ENCODE measurements at places on chromosomes 11 and 22.

DNA sequence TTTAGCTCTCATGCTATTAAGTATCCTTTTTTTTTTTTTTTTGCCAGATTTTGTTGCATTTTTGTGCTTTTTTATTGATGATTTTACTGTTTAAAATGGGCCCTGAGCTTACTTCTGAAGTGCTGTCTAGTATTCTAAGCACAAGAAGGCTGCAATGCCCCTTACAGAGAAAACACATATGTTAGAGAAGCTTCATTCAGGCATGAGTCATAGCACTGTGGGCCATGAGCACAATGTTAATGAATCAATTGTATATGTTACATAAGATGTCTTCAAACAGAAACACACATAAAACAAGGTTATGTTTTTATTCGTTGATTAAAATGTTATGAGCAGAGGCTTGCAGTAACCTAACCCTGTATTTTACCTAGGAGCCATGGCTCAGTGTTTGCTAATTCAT lies 117.8 kb upstream of the C11orf87 start:
- no peak for DNase-seq

- peak; percentile 46 for DNase-seq
Measured at GRCh38 chr11:3341298-3341697, 37.6 kb downstream of the ZNF195 start.

- no peak for DNase-seq
Measured at GRCh38 chr11:87299041-87299481, 261.3 kb downstream of the TMEM135 start.

DNA sequence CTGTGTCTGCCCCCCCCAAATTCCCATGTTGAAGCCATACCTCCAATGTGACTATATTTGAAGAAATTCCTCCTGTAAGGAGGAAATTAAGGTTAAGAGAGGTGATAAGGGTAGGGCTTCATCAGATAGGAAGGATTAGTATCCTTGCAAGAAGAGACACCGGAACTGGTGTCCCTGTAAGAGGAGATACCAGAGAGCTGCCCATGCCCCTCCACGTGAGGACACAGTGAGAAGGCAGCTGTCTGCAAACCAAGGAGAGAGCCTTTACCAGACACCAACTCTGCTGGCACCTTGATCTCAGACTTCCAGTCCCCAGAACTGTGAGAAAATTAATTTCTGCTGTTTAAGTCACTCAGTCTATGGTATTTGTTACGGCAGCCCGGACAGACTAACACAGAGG lies 109.3 kb downstream of the ARFGAP2 start:
- DNase-seq = no peak

GRCh38 chr11:35484435-35484834 lies 41.0 kb downstream of the PAMR1 start:
- no peak for DNase-seq

DNA sequence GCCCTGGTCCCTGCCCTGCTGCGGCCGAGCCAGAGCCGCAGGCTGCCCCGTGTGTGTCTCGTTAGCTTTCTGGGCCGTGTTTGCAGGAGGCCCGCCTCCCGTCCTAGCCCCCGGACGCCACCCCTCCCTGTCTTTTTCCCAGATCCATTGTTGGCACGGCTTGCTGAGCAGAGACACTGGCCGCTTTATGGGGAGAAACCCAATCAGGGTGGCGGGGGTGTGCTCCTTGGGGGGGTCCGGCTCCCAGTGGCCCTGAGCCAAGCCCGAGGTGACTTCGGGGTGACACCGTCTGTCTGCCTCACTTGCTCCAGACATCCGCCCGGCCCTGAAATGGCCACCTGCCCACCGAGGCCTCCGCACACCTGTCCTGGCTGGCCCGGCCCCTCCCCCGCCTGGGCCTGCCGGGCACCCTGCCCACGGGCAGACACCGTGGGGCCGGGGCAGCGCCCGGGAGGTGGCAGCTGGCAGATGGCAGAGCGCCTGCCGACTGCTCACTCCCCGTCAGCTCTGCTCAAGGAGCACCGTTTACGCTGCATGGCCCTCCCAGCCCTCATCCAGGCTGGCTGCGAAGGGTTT lies 43.1 kb upstream of the PPARA start:
- DNase-seq = no peak

GRCh38 chr11:334264-334994 lies 13.8 kb upstream of the IFITM3 start:
- DNase-seq = no peak

Measured in activated T-helper 1 cell treated with anti-CD3 and anti-CD28 coated beads, Interleukin-2, amount 50 U/mL, for 16 hours (primary cell).